ENCODE measurements at places on chromosomes 2 and 18.

GRCh38 chr18:58526425-58527284 lies 102.2 kb downstream of the ALPK2 start:
- H3K4me3 ChIP-seq, result peak overlapping the region; percentile 3
- H3K27me3 ChIP-seq, result peaks cover 5% of the 10 kb centered on the region
- DNase-seq, result no peak
- peaks cover 20% of the 10 kb centered on the region for H3K4me1 ChIP-seq
- H3K27ac ChIP-seq, result peak overlapping the region; percentile 80
- no peaks in the 10 kb centered on the region for H3K36me3 ChIP-seq

GRCh38 chr2:241138471-241138870 lies 10.8 kb downstream of the PASK start:
- no peak for DNase-seq
- no peaks in the 10 kb centered on the region for H3K27me3 ChIP-seq
- H3K4me3 ChIP-seq, result no peak overlapping the region
- H3K4me1 ChIP-seq, result peaks cover 5% of the 10 kb centered on the region
- peaks cover 8% of the 10 kb centered on the region for H3K36me3 ChIP-seq
- no peak overlapping the region for H3K27ac ChIP-seq

GRCh38 chr2:28746429-28747111 lies 5.1 kb upstream of the PPP1CB start:
- no peaks in the 10 kb centered on the region for H3K36me3 ChIP-seq
- H3K27ac ChIP-seq, result no peak overlapping the region
- DNase-seq, result no peak
- H3K4me3 ChIP-seq, result no peak overlapping the region
- no peaks in the 10 kb centered on the region for H3K27me3 ChIP-seq

- peaks cover 51% of the 10 kb centered on the region for H3K4me1 ChIP-seq
- no peaks in the 10 kb centered on the region for H3K36me3 ChIP-seq
- H3K27me3 ChIP-seq, result no peaks in the 10 kb centered on the region
These were observed 108.0 kb upstream of the ID2 start for GRCh38 chr2:8573942-8574195.

DNA sequence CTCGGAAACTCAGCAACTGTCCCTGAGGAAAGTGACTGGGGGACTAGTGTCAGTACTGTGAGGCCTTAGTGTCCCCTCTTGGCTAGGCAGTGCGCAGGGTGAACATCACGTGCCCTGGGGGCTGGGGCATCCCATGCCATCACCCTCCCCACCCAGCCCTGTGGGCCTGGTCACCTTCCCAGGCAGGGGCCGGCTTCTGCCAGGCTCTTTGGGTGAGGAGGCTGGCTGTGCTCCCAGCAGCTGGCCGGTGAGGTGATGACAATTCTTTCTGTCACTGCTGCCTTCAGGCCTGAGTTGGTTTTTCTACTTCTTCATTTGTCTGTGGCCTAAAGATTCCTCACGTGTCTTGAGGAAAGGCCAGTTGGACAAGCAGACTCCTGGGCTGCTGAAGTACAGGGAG lies 180.8 kb downstream of the KLHL29 start:
- H3K36me3 ChIP-seq, result peaks cover 7% of the 10 kb centered on the region
- H3K4me1 ChIP-seq, result peaks cover 47% of the 10 kb centered on the region
- no peak overlapping the region for H3K4me3 ChIP-seq
- no peaks in the 10 kb centered on the region for H3K27me3 ChIP-seq
- no peak for DNase-seq

DNA sequence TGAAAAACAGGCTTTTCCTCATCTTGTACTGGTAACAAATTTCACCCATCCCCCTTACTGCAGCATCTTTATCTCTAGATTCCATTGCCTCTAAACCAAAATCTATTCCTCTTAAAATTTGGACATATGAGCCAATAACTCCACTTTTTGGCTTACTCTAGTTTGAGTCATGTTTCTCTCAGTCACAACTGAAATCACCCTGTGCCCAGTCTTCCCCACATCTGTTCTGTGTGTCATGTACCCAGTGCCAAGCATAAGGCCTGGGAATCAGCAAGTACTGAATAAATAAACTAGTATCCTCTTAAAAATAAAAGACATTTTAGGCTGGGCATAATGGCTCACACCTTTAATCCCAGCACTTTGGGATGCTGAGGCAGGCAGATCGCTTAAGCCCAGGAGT lies 20.8 kb upstream of the CHN1 start:
- no peaks in the 10 kb centered on the region for H3K36me3 ChIP-seq
- H3K4me3 ChIP-seq, result no peak overlapping the region
- H3K4me1 ChIP-seq, result peaks cover 7% of the 10 kb centered on the region
- H3K27ac ChIP-seq, result no peak overlapping the region

GRCh38 chr2:240820607-240821428 lies 799 bp upstream of the KIF1A start:
- no peak for DNase-seq
- peaks cover 6% of the 10 kb centered on the region for H3K36me3 ChIP-seq
- peak overlapping the region; percentile 80 for H3K27ac ChIP-seq
- H3K4me3 ChIP-seq, result peak overlapping the region; percentile 65
- peaks cover 5% of the 10 kb centered on the region for H3K4me1 ChIP-seq

DNA sequence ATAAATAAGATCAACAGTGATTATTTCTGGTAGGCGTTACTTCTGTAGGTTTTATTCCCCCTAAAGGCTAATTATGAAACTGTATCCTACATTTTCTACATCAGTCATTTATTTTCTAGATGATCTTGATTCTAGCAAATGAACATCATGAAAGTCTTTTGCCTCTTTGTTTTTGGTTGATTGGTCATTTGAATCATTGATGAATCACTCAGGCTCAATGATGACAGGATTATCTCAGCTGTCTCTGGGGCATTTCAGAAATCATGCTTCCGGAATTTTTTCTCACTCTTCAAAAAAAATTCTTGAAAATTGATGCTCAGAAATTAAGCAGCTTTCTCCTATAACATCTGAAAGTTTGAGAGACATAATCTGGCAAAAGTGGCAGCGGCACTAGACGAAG lies 298.9 kb upstream of the TCF4 start:
- no peak overlapping the region for H3K27ac ChIP-seq
- H3K4me1 ChIP-seq, result no peaks in the 10 kb centered on the region
- H3K36me3 ChIP-seq, result peaks cover 4% of the 10 kb centered on the region

- H3K27me3 ChIP-seq, result no peaks in the 10 kb centered on the region
- H3K4me1 ChIP-seq, result no peaks in the 10 kb centered on the region
- no peak for DNase-seq
- H3K4me3 ChIP-seq, result no peak overlapping the region
These were observed 12.4 kb upstream of the UPP2 start for GRCh38 chr2:158089322-158089721.

- peaks cover 4% of the 10 kb centered on the region for H3K4me1 ChIP-seq
- no peak overlapping the region for H3K27ac ChIP-seq
- DNase-seq, result no peak
- H3K27me3 ChIP-seq, result peaks cover 2% of the 10 kb centered on the region
These were observed 180.6 kb upstream of the HDAC4 start for GRCh38 chr2:239581352-239581901.

DNA sequence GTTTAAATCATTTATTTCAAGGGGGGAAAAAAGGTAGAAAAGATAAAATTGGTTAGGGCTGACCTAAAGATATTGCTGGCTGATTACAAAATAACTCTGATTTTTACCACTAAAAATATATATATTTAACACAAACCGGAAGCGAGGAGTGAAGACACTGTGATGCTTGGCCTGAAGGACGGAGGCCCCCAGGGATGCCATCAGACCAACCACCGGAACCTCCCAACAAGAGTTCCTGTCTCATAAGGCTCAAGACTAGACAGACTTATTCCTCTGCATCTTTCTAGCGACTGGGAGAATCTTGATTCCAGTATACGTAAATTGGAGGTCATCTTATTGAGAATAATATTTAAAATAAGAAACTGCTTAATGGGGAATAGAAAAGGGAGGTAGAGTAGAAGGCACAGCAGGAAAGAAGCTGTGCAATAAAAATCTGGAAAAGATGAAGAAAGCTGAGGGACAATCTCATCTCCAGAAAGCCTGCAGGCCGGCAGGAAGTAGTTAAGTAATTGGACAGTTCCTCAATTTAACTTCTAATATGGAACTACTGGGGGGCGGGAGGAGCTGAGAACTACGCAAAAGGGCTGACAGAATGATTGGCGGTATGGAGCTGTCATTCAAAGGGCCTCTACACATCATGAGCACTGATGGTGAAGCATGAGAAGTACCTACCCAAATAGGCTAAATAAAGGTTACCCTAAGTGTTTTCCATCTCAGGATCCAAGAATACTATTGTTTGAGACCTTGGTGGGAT lies 91.1 kb downstream of the DTNB start:
- no peaks in the 10 kb centered on the region for H3K27me3 ChIP-seq
- H3K36me3 ChIP-seq, result no peaks in the 10 kb centered on the region
- no peak for DNase-seq

GRCh38 chr2:174611006-174611405 lies 13.4 kb upstream of the WIPF1 start:
- H3K27ac ChIP-seq, result no peak overlapping the region
- no peaks in the 10 kb centered on the region for H3K27me3 ChIP-seq
- no peak for DNase-seq
- H3K36me3 ChIP-seq, result no peaks in the 10 kb centered on the region
- peaks cover 8% of the 10 kb centered on the region for H3K4me1 ChIP-seq

- no peaks in the 10 kb centered on the region for H3K36me3 ChIP-seq
- H3K27me3 ChIP-seq, result peaks cover 13% of the 10 kb centered on the region
- peak within 1 kb of the TSS; percentile 93 for H3K27ac ChIP-seq
- H3K4me3 ChIP-seq, result peak within 1 kb of the TSS; percentile 86
These were observed at the start of gene NCOA1 for GRCh38 chr2:24490690-24491541. Gene NCOA1 (plus strand): TSS chr2:24491254. CDS start chr2:24658678, 167,424 bp downstream.

DNA sequence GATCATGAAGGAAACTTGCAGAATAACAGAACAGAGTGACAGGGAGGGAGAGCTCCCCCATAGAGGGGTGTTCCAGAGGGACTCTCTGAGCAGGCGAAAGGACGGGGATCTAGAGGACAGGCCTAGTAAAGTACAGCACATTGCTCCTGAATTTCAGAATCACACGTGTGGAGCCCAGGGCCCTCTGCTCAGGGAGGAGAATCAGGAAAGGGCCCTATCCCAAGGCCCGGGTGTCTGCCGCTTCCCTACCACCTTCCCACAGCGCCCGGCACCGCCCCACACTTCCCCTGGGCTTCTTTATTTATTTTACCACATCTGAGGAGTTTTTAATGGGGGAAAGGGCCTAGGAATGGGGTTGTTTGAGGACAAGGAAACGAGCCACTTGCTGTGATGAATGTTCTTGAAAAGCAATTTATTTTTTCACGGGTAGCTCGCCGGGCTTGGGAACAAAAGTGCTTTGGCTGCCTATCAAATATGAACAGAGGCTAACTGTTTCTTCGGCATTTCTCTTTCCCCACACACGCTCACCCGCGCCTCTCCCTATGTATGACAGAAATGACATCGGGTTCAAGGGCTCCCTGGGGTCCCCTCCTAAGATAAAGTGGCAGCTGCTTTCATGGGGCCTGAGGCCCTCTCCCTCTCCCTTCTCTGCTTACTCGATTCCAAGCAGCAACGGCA lies 79.3 kb upstream of the GLI2 start:
- no peaks in the 10 kb centered on the region for H3K36me3 ChIP-seq
- peak; percentile 54 for DNase-seq
- H3K27ac ChIP-seq, result no peak overlapping the region
- peaks cover 18% of the 10 kb centered on the region for H3K27me3 ChIP-seq
